ENCODE measurements at places on chromosomes 3 and 15.

- no peak for DNase-seq
Measured at GRCh38 chr3:193229851-193230420, 11.1 kb upstream of the PLAAT1 start.

- DNase-seq, result no peak
Measured at GRCh38 chr3:71972031-71972430, 187.1 kb upstream of the PROK2 start.

DNA sequence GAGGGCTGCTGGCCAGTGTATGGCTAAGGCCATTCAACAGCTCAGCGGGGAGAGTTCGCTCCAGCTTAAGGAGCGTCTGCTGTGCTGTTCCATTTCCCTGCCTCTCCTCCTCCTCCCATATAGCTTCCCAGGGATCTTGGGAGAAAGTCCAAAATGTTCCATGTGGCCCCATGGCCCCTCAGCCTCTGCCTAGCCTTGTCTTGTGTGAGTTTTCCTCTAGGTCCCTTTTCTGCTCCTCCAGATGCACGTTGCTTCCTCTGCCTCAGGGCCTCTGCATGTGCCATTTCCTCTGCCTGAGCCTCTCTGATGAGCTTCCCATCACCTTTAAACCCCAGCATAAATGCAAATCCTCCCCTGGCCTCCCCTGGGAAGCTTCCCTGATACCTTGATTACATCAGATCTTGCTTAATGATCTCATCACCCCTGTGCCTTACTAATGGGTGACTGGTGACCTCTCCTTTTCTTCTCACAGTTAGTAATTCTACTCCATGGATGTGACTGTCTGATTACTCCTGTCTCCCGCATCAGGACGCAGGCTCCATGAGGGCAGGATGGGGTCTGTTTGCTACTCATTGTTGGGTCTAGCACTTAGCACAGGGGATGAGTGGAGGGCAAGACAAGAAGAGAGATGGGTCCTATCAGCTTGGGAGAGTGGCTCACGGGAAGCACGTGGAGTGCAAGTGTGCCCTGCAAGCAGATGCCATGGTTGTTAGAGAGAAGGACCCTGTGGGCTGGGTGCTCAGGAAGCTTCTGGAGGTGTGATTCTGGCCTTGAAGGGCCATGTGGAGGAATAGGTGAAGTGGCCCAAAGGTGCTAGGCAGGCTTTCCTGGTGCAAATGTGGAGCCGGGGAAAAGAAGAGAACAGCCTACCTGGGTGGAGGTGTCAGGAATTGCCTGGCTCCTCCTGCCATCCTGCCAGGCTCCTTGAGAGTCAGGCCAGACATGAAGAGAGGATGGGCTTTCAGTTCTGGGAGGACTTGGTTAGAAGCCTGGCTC, 23.8 kb downstream of the ITGA11 start:
- DNase-seq, result no peak

DNA sequence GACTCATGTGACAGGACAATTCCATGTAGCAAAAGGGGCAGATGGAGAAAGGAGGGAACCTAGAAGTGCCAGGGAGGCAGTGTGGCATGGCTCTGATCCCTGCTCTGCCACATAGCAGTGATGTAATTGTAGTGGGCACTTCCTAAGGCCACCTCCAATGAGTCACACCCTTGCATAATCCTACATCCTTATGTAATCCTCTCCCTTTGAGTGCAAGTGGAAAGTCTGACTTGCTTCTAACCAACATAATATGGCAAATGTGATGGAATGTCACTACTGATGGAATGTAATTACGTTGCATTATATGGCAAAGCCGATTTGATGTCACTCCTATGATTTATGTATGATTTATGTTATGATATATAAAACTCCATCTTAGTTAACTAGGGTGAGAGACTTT, 72.9 kb upstream of the ATP2C1 start:
- DNase-seq, result no peak

- no peak for DNase-seq
Measured at GRCh38 chr15:54150255-54150654, 172.0 kb downstream of the UNC13C start.

DNA sequence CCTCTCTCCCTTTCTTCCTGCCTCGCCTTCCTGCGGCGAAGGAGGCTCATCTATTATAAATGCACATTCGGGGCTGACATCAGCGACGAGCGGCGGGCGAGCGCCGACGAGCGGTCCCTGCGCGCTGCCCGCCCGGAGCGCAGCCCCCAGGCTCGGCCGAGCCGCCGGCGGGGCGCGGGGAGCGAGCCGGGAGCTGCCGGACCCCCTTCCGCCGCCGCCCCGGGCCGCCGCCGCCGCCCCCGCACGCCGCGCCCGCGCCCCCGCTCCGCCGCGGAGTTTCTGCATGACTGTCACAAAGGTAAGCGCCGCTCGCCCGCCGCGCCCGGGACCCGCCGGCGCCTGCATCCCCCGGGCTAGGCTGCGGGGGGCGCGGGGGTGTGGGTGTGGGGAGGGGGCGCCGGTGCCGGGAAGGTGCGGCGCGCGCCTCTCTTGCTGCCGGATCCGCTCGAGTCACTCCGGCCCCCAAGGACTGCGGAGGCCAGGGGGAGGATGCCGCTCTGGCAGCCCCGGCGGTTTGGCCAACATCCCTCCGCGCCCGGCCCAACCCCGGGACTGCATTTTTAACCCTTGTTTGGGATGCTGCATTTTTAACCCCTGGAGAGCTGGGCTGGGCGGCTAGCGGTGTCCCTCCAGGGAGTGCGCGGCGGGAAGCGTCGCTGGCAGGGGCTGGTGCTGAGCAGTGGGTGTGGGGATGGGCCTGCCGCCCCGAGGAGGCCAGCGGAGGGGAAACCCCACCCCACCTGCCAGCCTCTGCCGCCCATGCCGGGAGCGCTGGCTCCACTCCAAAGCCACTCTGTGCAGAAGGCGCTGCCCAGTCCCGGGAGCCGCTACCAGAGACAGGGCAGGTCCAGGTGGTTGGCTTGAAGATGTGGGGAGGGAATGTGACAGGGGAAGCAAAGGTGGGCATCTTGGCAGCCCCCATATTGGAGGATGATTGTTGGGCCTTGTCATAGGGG, at the start of gene CORO2B:
Gene CORO2B, plus strand, starts transcription at position 14 of the 956 bp plus-strand sequence. Its CDS starts 270 bp downstream, at position 284.
- DNase-seq, result peak; percentile 54

DNA sequence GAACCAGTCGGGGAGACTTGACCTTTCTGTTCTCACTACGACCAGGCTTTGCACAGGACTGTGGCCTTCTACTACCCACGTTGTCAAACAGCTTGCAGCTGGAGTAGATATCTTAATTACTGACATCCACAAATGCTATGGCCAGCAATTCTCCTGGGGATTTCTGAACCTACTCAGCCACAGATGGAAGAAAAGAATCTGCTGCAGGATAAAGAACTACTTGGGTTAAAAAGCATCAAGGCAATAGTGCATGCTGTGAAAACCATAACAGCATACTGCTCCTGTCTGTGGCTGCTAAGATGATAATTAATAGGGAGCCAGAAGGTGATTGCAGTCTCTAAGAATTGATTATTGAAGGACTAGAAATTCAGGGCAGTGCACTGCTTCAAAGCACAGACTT, 859.2 kb upstream of the SEMA6D start:
- no peak for DNase-seq

- peak; percentile 21 for DNase-seq
Measured at GRCh38 chr15:72933976-72934375, 118.3 kb upstream of the NEO1 start.

- DNase-seq, result peak; percentile 37
Measured at GRCh38 chr3:67605377-67605776, 49.0 kb downstream of the SUCLG2 start.

DNA sequence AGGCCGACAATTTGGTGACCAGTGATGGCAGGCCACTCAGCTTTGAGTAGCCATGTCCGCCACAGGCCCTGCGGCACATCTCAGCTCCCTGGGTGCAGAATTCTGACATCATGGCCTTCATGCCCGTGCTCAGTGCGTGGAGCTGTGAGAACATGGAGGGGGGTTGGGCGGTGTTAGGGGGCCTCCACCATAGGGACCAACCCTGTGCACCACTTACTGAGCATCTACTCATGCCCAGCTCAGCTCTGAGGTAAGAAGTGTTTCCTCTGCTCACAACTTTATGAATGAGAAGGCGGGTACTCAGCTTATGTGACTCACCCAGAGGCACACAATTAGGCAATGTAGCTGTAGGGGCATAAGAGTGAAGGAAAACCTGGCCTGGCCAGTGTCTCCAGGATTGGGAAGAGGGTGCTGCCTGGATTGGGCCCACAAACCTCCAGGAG, 10.5 kb downstream of the ACOX2 start:
- DNase-seq, result peak; percentile 94

DNA sequence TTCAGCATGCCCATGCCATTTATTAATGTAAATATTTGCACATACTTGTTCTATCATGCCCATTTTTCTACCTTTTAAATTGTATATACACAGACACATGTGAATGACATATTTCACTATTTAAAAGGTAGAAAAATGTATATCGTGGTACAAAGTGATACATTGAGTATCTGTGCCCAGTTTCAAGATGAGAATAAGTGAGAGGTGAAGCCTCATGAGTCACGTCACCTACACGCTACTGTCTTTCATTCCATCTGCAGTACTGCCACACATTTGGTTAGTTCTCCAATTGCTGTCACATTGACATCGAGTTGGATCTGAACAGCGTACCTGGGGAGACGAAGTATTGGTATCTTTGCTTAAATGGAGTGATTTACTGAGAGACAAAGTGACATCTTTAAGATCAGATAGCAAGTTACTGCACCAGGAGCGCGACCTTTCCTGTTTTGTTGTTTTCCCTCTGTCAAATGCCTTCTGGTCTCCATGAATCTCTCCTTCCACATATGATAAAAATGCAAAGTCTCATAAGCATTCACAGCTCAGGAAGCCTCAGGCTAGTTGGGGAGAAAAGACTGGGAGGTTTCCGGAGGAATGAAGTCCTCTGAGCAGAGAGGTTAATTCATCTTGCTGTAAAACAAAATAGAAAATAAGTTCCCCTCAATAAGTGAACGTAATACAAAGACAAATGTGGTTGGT, 12.0 kb downstream of the GREM1 start:
- DNase-seq, result no peak

DNA sequence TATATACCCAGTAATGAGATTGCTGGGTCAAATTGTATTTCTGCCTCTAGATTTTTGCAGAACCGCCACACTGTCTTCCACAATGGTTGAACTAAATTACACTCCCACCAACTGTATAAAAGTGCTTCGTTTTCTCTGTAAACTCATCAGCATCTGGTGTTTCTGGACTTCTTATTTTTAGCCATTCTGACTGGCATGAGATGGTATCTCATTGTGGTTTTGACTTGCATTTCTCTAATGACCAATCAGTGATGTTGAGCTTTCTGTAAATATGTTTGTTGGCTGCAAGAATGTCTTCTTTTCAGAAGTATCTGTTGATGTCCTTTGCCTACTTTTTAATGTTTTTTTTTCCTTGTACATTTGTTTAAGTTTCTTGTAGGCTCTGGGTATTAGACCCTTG, 182.9 kb upstream of the TRIM42 start:
- DNase-seq, result no peak

- DNase-seq, result no peak
Measured at GRCh38 chr3:190696777-190697501, 165.6 kb downstream of the GMNC start.

GRCh38 chr3:28912120-28912885, 368.6 kb upstream of the RBMS3 start:
- peak; percentile 11 for DNase-seq

GRCh38 chr3:110074095-110074494, 736.7 kb upstream of the DPPA4 start:
- DNase-seq, result no peak

- peak; percentile 11 for DNase-seq
Measured at GRCh38 chr15:49718234-49718633, 97.4 kb downstream of the DTWD1 start.

DNA sequence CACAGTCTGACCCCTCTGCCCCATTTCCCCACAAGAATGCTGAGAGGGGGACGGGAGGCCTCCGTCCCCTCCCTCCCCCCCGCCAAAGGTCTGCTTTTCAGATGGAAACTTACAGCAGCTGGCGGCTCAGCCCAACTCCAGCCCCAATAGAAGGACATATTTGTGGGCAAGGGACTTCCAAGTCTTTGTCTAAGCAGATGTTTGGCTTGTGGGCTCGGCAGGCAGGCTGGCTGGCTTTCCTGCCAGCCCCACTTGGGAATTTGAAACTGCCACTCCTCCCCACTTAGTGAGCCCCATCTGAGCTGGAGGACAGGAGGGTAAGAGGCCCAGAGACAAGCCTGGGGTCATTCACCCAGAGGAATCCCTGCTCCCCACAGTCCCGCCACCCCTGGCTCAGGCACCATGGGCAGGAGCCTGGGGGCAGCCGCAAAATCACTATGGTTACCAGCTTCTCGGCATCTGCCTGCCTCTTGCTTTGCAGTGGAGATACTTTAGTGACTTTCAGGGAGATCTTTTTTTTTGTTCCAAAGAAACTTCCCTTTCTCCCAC, 53.6 kb downstream of the LMCD1 start:
- peak; percentile 80 for DNase-seq

GRCh38 chr15:68638953-68639515, 60.2 kb downstream of the CORO2B start:
- DNase-seq, result no peak

DNA sequence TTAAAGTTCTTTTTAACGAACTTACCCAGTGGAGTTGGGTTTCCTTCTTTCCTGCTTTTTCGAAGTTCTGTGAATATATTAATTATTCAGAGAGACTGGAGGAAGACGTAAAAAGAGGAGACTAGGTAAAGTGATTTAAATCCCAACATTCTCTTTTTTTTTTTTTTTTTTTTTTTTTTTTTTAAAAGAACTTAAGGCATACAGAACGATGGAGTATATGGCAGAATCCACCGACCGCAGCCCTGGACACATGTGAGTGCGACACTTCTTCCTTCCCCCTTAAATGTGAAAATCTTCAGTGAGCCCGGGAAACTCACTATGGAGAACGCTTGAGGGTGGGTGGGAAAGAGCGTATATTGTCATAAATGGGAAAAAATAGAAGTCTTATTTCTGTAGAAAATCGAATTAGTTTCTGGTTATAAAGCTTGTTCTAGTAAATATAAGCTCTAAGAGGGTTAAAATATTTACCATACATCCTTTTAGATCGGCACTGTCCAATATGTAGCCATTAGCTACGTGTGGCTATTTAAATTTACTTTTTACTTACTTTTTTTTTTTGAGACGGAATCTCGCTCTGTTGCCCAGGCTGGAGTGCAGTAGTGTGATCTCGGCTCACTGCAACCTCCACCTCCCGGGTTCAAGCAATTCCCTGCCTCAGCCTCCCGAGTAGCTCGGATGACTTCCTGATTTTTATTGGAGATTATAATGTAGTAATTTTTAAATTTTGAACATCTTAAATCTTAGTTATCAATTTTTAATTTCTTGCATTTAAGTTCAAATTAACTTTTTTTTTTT, 892 bp downstream of the NMD3 start:
- peak; percentile 26 for DNase-seq

DNA sequence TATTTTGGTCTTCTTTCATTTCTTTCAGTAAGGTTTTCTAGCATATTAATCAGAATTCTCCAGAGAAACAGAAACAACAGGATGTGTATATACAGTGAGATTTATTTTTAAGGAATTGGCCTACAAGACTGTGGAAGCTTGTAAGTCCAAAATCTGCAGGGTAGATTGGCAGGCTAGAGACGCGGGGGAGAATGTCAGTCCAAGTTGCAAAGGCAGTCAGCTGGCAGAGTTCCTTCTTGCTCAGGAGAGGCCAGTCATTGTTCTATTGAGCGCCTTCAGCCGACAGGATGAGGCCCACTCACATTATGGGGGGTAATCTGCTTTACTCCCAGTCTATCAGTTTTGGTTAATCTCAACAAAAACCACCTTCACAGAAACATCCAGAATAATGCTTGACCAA, 133.4 kb upstream of the UBE3A start:
- DNase-seq, result no peak
